ENCODE measurements at places on chromosomes 7 and 10.

- no peak for DNase-seq
Observed at GRCh38 chr7:117155694-117156093, 167.2 kb downstream of the WNT2 start.

DNA sequence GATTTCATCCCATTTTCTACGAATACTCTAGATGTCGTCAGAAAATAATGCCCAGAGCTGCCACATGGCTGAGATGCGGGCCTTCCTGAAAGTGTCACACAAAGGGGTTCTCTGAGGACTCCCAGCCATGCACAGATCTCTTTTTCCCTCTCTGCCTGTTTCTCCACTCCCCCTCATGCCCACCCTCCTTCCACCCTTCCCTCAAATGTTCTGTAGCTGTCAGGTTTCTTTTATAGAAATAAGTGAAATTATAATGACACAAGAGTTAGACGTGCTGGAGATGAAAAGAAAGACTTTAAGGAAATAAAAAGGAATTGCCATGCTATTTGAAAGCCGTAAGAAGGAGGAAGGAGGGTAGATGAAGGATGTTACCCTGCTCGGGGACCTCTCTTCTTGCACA lies 819.3 kb upstream of the CELF2 start:
- DNase-seq, result no peak

DNA sequence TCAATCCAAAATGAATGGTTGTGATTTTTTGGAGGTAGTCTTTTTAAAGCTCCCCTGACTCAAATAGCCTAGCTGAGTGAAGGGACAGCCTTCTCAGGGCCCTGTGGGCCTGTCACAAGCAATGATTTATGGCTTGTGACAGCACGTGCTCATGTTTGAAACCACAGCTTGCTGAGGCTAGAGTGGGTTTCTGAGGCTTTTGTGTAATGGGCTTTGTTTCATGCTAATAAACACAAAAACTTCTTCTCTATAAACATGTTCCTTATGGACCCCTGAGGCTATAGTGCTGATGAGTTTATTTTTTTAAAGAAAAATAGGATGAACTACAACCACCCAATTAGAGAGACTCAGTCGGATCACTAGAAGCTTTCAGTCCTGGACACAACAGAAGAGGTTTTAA lies 36.1 kb upstream of the BET1 start:
- DNase-seq, result no peak

DNA sequence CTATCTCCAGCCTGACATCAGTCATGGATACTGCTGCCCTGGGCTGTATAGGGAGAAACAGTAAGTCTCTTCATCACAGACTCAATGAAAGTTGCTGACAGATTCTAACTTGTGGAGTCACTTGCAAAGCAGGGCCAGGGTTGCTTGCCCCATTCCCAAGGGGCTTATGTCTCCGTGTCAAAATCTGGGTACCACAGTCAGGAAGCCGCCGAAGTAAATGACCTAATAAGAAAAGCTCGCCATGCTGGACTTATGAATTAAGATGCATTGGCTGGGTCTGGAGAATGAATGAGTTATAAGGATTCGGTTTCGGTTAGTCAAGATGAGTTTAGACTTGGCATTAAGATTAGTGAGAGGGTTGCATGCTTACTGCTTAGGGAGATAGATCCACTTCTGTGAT lies 10.8 kb upstream of the OR6V1 start:
- DNase-seq, result no peak

GRCh38 chr7:91837397-91838070 lies 43.0 kb downstream of the MTERF1 start:
- no peak for DNase-seq

DNA sequence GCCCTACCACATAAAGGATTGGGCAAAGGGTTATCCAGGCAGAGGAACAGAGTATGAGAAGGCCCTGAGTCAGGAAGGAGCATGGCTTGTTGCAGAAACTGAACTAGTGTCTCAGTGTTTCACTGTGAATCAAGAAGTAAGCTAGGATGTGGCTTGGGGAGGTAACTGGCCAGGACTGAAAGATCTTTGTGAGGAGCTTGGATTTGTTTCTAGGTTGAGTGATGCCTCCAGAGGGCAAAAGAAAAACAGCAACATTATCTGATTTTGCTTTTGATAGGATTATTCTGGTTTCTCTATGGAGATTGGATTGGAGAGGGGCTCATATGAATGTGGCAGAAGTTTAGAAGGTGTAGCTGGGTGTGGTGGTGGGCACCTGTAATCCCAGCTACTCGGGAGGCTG lies 137.9 kb upstream of the HDAC9 start:
- peak; percentile 55 for DNase-seq

GRCh38 chr10:57948796-57949195 lies 318.9 kb downstream of the IPMK start:
- DNase-seq, result no peak

DNA sequence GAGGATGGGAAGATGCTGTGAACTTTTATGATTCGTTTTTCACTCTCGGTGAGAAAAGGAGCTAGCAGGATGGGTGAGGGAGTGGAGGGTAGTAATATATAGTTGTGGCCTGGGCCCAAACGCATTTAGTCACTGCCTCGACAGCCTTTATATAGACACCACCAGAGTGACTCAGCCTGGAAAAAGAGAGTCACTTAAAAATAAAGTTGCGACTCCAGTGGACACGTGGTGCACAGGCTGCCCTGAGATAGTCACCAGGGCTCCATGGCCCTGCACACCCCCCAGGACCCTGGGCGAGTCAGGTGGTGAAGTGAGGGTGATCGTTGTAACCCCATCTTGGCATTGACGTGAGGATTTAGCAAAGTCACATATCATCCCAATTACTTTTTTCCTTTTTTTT lies 106.7 kb downstream of the CUX1 start:
- DNase-seq, result no peak

GRCh38 chr10:123808906-123809305 lies 82.7 kb downstream of the CPXM2 start:
- no peak for DNase-seq

DNA sequence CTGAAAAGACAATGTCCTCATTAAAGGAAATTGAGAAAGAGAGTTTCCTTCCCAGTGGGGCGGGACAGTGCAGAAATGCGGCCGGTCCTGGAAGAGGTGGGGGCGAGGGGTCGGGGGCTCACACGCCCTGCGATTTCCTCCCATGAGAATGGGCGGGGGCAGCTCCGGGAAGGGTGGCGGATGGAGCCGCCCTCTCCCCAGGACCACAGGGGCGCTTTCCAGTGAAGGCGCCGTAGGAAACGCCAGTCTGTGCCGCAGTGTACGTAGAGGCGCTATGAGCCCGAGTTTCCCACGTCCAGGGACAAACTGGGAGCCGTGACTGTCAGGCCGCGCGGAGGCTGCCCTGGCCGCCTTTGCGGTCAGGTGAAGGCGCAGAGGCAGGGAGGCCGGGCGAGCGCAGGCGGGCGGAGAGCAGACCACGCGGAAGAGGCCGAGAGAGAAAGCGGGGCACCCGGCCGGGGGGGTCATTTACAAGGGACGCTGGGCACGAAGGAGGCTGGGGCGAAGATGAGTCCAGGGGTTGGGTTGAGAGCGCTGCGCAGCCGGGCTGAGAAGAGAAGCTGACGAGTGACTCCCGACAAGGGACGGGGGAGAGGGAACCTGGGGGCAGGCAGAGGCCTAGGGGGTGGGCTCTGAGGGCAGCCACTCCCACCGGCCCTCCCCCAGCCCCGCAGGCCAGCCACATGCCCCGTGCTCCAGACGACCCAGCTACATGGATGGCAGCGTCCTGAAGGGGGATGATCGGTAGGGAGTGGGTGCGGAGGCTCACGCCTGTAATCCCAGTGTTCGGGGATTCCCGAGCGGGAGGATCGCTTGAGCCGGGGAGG lies 45.0 kb downstream of the ALOX5 start:
- DNase-seq, result peak; percentile 79

DNA sequence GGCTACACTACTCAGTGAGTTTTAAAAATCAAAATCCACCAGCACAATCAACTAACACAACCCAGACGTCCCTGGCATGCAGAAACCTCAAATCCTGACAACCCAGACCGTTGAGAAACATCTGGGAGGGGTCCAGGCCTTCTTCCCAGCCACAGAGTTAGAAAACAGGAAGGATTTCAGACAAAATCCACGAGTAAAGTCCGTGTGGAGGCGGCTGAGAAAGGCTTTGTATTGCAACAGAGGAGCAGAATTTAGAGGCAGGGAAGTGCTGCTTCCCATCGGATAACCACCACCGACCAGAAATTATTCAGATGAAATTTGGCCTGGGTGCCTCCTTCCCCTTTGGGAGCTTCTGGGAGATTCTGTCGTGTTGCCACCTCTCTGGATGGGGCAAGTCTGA lies 61.5 kb downstream of the TNS3 start:
- DNase-seq, result no peak

DNA sequence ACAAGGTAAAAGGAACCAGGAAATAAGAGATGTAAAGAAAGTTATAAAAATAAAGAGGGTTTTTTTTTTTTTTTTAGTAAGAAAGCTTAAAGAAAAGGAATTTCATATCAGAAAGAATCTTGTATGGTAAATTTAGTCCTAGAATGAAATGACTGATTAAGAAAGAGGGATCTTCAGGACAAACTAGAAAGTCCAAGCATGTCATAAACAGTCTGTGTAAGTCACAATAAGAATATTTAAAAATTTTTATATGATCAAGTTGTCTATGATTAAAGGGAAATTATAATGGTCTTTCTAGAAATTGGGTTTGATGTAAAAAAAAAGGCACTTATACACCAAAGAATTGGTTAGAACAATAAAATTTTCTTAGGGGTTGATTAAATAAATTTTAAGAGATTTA lies 289.5 kb downstream of the XPNPEP1 start:
- DNase-seq, result peak; percentile 17

DNA sequence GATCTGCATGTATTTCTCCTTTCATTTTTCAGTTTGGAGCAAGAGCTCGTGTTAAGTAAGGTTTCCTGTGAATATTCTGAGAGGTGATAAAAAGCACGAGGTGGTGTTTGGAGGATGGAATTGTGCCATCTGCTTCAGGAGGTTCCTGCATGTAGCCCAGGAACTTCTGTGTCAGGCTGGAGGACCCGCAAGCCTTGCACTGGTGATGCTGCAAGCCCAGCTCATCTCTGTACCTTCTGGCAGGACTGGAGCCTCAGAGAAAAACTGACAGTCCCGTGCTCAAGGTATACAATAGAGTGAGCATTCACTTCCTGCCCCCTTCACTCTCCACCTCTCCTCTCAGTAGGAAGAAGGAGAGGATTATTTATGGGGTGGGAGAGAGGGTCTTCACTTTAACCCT lies 240.7 kb upstream of the CCDC6 start:
- DNase-seq, result no peak

GRCh38 chr10:75074711-75075445 lies 36.6 kb upstream of the SAMD8 start:
- DNase-seq, result no peak

DNA sequence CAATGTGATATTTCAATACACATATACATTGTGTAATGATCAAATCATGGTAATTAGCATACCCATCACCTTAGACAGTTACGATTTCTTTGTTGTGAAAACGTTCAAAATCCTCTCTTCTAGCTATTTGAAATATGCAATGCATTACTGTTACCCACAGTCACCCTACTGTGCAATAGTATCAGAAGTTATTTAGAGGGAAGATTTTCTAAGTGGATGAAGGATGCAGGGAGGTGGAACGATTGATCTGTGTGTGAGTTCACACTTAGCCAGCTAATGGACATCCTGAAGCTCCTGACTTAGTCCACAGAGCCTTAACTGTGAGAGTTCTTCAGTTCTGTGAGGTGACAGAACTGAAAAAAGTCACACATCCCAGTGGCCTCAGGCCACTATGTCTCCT lies 97.2 kb upstream of the LAMB4 start:
- DNase-seq, result no peak

DNA sequence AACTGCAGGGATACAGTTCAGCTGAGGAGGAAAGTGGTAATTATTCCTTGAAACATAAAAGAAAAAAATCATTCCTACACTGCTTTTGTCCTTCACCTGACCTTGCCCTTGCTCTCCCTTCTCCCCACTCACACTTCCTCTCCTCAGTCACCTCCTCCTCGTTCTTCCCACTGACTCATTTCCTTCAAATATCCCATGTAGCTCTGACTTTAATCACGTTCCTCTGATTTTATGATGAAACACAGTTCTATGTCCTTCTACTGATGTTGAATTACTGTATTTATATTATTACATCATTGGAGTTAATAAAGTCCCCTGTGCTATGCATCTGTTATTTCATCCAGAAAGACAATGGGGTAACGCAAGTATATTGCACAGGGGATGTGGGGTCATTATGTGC lies 575.6 kb downstream of the POM121L12 start:
- DNase-seq, result no peak

- DNase-seq, result no peak
Observed at GRCh38 chr10:71784679-71785272, 11.5 kb upstream of the VSIR start.

GRCh38 chr7:136496551-136496950 lies 371.9 kb upstream of the CHRM2 start:
- DNase-seq, result no peak

- DNase-seq, result no peak
Observed at GRCh38 chr7:128318691-128319090, 25.0 kb downstream of the RBM28 start.

DNA sequence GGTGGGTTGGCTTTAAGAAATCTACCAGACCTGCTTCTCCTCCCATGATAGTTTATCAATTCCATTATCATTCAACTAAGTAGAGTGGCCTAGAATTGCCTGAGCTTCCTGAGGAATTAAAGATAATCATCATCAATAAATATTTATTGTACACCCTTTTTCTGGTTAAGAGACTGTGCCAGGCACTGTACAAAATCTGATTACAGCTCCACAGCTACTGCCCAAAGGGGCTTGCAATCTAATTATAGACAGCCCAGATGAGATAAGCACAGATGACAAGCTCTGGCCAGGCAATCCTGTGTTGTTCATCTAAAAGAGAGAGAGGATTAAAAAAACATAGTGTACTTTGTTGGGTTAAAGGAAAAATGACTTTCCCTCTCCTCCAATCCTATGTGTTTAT lies 586.4 kb downstream of the GATA3 start:
- no peak for DNase-seq

DNA sequence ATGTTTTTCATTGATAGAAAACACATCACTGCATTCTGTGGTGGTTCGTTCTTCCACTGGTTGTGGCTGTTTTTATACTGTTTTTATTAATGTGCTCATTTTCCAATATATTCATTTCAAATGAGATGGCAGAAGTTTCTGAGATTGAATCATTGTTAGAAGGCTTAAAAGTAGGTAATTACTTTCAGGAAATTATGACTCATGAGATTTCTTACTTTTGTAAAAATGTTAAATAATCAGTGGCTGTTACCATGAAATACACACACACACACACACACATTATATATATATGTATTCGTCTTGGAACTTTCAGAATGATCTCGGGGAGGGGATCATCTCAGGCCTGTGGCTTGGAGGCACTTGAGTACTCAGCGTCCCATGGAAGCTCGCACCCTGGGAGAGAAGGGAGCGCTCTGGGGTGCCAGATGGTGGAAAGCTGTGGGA lies 66.1 kb downstream of the ZMYND11 start:
- DNase-seq, result peak; percentile 10

DNA sequence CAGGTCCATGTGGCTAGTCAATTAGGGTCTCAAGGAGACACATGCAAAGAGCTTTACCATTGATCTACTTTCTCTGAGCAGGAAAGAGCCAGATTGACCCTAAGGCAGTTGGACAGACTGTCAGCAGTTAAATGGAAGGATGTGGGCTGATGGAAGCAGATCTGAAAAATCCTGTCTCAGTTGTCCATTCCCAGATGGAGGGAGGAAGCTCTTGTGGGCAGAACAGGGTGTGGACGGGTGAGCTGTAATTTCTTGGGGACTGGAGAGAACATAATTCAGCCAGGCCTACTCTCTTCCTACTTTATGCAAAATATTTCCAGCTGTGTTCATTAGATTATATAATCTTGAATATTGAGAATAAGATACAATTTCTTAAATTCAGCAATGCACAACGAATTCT lies 163.6 kb downstream of the GNAT3 start:
- no peak for DNase-seq

- peak; percentile 75 for DNase-seq
Observed at GRCh38 chr7:138565451-138566114, 105.5 kb downstream of the TRIM24 start.
